ENCODE measurements at places on chromosomes 2 and 18.

DNA sequence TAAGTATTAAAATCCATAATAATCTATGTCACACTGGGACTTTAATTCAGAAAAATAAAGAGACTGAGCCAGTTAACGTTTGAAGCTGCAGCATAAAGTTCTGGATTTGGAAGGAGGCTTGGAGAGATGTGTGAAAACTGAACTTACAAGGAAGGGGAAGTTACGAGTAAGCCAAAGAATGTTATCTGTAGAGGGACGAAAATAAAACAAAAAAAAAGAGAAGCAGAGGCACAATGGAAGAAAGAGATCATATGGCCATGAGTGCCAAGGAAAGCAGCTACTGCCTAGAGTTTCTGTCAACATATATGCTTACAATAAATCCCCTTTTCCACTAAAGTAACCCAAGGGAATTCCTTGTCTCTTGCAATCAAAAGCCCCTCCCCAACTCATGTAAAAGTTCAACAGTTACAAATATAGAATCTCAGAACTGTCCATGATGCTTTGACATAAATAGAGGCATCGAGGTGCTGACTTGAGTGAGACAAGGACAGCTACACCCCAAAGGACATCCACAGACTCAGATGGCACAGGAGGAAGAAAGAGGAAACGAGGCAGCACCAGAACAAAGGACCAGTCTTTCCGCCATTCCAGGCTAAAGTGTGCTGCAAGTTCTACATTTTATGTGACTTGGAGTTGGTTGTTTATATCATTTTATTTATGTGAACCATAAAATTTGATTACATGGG is 16.1 kb upstream of the ARL5A start:
- no peak for ATAC-seq

- ATAC-seq: peak; percentile 18
Observed at GRCh38 chr2:28390746-28391563, 1.7 kb upstream of the FOSL2 start.

GRCh38 chr18:28178720-28179119 is 1.8 kb upstream of the CDH2 start:
- no peak for ATAC-seq

- ATAC-seq: no peak
Observed at GRCh38 chr18:63240531-63241316, 78.8 kb downstream of the BCL2 start.

DNA sequence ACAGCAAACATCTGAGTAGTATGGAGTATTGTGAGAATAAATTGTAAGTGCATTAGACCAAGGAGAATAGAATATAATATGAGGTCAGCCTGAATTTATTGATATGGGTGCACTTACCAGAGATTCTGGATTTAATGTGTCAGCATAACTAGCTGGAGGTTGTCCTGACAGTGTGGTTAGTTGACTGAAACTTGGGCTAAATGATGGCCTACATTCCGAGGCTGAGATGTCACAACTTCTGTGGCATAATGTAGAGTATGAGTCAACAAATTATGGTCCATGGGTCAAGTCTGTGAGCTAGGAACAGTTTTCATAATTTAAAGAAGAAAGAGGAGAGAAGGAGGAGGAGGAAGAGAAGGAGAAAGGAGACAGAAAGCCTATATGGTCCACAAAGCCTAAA is 127.6 kb downstream of the QPCT start:
- peak; percentile 44 for ATAC-seq

- no peak for ATAC-seq
Observed at GRCh38 chr2:32863803-32864202, 83.0 kb upstream of the LTBP1 start.

DNA sequence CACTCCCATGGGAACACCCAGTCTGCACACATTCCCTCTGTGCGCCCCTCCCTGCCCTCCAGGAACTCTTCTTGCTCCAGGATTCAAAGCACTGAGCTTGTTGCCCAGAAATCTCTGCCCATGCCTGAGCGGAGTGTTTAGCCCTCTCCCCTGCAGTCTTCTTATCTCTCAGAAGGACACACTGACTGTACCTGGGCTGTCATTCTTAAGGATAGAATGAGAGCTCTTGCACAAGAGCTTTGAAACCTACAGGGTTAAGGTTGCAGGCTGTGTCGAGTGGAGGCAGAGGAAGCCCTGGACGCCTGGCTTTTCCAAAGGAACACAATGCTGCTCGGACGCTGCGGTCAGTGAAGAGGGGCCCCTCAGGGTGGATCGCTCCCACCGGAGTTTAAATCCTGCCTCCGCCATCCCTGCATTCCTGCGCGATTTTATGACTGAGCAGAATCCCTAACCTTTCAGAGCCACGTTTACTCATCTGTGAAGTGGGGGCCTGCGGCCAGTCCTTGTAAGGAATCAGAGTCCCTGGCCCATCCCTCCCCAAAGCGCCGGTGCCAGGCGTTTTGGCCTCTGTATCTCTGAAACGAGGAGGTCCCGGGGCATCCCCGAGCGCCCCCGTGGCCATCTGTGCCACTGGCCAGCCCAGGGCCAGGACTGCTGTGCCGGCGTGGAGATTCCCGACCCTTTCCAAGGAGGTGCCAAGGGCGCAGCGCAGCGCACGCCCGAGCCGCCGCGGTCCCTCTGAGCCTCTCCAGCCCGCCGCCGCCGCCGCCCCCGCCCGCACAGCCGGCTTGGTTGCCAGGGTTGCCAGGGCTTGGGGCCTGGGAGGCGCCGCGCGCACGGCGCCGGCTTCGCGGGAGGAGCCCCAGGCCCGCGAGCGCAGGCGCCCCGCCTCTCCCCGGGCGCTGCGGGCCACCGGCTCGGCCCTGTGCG is 58.9 kb downstream of the FAM168B start:
- peak; percentile 25 for ATAC-seq

DNA sequence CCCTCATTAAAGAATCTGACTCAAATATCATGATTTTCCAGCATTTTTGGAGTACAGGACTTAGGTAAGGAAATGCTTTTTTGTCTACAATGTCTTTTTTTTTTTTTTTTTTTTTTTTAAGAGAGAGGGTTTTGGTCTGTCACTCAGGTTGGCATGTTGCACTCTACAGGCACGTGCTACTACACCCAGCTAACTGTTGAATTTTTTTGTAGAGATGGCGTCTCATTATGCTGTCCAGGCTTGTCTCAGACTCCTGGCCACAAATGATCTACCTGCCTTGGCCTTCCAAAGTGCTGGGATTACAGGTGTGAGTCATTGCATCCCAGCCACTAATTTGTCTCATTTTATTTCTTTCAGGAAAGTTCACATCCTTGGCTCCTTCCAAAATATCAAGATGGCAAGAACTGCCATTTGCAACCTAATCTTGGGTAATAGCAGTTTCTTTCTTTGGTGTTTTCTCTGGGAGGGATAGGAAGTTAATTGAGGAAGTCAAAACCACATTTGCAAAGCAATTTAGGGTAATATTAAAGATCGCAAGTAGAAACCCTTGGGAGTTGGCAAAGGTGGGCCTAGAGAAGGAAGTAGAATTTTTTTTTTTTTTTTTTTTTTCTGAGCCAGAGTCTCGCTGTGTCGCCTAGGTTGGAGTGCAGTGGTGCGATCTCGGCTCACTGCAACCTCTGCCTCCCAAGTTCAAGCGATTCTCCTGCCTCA is 15.5 kb downstream of the PNO1 start:
- no peak for ATAC-seq

- ATAC-seq: peak; percentile 45
Observed at GRCh38 chr2:10079870-10080535, at the start of gene CYS1. Gene CYS1 (minus strand): TSS chr2:10080411. CDS start chr2:10080223, 188 bp downstream.

DNA sequence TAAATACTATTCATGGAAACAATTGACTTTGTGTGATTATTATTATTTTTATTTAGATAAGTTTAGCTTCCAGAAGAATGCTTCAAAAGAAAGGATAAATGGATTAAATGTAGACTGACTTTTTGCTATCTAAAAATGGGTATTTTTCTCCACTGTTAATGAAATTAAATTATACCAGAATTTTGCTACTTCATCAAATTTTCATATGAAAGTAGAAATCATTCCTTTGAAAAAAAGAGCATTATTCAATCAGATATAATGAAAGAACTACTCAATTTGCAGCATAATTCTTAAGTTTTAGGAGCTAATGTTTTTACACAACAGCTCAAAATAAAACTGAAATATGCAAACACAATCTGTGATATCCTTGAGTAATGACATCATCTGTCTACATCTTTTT is 1424.6 kb downstream of the DPP10 start:
- no peak for ATAC-seq

DNA sequence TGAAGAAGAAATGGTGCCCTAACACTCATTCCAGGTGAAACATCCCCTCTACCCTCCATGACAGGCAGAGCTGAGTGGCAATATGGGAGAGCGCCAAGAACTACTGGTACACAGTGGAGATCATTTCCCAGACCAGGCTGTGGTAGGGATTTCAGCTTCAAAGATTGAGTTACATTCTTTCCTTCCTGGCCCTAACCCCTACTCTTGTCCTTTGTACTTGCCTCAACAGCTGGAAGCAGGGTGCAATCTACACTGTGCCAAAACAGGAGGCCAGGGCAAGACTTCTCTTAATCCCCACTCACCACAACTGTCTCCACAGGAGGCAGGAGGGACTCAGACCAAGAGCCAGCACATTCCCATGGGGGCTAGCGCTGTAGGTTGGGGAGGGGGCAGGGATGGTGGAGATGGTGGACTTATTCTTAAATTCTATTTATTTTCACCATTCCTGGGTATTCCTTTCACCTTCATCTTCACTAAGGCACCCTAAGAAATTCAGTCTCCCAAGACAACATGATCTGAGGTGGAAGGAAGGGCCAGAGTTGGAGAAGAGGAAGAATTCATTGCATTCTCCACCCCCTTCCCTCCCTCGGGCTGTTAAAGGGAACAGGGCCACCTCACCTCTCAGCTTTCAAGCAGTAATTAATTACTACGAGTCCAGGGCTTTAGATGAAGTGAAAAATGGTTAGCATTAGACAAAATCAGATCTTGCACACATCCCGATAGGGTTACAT is 65.9 kb downstream of the AAK1 start:
- ATAC-seq: no peak

DNA sequence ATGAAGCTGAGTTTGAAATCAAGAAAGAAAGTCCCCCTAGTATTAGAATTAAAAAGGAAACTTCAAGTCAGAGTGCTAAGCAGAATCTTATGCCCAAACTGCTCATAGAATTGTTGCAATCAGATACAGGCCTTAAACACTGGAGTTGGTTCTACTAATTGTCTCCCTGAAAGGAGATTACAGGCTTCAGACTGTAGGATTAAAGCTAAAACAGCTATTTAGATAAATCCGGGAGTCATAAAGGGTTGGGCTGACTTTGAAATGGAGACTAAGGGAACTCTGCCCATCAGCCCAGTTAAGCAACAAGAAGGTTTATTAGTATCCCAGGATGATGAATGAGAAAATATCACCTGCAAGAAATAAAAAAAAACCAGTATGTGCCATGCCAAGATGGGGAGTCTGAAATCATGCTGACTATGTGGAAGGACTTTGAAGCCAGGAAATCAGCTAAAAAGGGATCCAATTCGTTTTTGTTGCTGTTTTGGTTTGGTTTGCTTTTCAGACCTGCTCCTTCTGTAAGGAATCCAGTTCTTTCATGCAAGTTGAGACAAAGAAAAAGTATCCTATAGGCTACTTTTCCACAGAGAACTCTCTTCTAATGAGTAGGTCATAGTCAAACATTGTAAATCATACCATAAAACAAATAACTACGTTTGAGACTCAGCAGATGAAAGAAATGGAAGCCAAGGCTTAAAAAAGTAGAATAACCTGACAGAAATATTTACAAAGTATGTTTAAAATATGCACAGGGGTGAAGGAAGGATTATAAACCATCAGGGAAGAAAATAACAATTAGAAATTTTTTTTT is 37.6 kb upstream of the MSTN start:
- ATAC-seq: no peak

- ATAC-seq: no peak
Observed at GRCh38 chr18:41996020-41996419, 41.0 kb downstream of the PIK3C3 start.

GRCh38 chr18:42268798-42269197 is 313.8 kb downstream of the PIK3C3 start:
- no peak for ATAC-seq

DNA sequence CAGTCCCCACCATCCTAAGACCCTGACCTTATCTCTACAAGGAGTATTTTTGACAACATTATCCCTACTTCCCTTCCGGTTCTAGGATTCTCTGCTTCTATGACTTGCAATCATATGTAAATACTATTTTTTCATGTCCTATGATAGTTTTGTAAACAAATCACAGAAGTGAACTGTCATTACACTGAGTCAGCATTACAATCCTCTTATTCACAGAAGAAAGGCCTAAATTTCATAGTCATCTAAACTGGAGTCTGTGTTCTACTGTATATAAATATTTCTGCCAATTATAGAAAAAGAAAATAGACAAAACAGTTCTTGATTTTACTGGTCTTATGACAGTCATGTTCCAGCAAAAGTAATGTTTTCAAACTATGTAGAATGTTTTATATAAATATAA is 265.1 kb downstream of the NCKAP5 start:
- no peak for ATAC-seq

DNA sequence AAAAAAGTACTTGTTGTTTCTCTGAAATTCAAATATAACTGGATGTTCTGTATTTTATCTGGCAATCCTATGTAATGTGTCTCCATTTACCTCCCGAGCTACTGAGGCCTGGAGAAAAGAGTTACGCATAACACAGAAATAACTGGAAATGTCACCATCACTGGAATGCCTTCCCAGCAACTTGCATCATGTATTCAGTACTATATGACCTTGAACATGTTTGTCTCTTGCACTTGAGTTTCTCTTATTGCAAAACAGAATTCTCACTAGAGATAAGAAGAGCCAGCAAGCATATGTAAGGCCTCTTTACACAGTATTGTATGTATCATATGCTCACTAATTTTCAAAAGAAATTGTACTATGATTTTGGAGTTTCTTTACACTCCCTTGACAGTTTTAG is 99.6 kb upstream of the CTAGE1 start:
- no peak for ATAC-seq

- no peak for ATAC-seq
Observed at GRCh38 chr2:120910164-120910563, 174.5 kb downstream of the GLI2 start.

GRCh38 chr2:168079236-168079635 is 168.2 kb downstream of the STK39 start:
- no peak for ATAC-seq

- ATAC-seq: no peak
Observed at GRCh38 chr2:241068942-241069810, 32.9 kb downstream of the MTERF4 start.

DNA sequence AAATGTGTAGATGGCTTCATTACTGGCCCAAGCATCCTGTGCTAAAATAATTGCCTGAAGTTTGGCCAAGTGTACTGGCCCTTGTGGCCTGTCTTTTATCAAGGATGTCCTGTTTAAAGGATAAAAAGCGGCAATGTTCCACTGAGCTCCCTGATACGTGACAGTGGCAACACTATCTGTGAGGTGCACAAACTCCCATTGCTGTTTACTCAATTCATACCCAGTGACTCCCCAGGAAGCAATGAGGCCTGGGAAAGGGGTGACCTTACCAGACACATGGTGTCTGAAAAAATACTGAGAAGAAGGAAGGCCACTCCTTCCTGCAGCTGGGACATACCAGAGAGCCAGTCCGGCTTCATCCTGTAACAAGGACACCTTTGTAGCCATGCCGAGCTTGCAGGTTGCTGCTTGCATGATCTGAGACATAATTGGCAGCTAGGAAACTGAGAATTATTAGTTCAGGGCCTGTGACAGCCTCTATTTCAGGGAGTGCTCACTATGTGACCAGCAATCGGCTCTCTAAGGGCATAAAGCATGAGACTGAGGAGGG is 198.5 kb upstream of the LRATD1 start:
- no peak for ATAC-seq

- ATAC-seq: no peak
Observed at GRCh38 chr18:79511671-79512301, 116.1 kb downstream of the NFATC1 start.

- peak; percentile 26 for ATAC-seq
Observed at GRCh38 chr2:54271843-54272627, 16.0 kb upstream of the TSPYL6 start.
